ENCODE measurements at places on chromosomes 2 and 18. TPM values are rescaled to one million over a fixed set of nuclear protein-coding genes. Genes with fewer than 3 reads are reported as not detected.

The LIMS1 gene
- total RNA-seq = 74.3 TPM

The LIMS2 gene
- 274 TPM for total RNA-seq

GRCh38 chr18:79167526-79168190 is 98.5 kb downstream of the ATP9B start:
- peak; percentile 90 for DNase-seq

DNA sequence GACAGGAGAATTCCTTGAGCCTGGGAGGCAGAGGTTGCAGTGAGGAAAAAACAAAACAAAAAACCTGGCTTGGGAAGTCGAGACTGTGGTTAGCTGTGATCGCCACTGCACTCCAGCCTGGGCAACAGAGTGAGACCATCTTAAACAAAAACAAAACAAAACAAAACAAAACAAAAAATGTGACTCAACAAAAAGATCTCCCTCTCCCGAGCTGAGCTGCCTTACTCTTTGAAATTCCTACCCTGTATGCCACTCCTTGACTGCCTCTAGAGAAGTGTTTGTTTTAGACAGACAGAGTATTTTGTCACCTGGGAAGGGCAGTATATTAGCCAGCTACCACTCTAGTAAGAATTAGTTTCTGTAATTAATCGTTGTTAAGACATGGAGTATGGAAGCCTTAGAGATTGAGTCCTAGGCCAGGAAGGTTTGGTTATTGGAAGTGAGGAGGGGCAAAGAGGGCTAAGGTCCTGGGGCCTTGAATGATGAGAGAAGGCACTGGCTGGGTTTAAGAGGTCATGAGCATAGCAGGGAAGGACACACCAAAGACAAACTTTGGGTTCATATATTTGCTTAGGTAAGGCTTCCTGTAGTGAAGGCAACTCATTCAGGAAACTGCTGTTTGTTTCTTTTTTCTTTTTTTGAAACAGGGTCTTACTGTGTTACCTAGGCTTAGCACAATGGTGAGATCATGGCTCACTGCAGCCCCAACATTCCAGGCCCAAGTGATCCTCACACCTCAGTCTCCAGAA is 56.0 kb downstream of the HAUS1 start:
- no peak for DNase-seq

- DNase-seq = no peak
These were observed 418.0 kb downstream of the LRATD1 start for GRCh38 chr2:15050483-15050882.

DNA sequence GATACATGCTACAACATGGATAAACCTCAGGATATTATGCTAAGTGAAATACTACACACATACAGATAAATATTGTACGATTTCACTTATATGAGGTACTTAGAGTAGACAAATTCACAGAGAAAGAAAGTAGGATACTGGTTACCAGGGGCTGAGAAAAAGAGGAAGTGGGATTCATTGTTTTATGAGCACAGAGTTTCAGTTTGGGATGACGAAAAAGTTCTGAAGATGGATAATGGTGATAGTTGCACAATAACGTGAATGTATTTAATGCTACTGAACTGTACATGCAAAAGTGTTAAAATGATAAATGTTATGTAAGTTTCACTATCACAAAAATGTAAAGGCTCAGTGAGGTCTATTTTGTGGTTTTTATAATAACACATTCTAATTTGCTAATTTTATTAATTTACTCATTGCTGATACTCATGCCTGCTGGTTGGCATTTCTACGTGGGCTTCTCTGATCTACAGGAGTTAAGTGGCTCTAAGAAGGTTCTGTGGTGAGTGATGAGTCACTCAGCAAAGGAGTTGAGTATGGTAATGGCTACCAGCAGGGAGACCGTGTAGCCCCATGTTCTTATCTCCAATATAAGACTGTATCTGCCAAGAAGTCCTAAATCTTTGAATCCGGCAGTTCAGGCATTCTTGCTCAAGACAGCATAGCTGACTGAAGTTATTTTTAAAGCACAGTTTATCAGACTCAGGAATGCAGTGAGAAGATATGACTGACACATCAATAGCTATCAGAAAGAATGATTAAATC is 41.1 kb downstream of the UPP2 start:
- no peak for DNase-seq

The POTEC gene
- total RNA-seq = not detected

DNA sequence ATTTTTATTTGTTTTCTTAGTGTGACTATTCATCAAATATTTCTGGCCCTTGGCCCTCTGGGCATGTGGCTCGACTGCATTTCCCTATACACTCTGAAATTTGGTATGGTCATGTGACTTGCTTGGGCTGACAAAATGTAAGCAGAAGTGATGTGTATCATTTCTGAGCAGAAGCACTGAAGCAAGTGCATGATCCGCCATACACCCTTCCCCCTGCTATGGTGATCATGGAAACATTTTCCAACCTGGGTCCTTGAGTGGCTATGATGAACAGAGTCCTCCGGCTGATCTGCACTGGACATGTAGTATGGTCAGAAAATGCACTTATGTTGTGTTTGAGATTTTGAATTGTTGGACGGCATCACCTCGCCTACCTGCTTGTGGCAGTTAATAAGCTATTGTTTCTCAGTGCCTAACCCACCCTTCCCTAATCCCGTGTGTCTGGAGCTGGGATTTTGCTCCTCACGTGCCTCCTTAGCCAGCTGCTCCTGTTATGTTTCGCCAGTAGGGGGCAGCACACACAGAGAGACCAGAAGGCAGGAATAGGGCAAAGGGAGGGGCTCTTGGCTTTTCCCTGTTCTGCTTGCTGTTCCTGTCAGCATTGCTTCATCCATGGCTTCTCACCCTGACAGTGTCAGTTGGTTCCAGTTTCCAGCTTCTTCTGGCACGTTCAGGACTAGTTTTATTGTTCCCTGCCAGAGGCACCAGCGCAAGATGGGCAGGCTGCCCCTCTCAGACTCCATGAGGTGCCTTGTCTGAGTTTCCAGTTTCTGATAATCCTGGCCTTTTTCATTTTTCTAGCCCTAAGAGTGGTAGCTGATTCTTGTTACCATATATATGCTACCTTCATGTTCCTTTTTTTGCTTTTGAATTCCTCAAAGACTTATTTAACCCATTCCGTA is 207.4 kb downstream of the ARL6IP6 start:
- DNase-seq = peak; percentile 35
